ENCODE measurements at places on chromosomes 1 and 21. TPM values are rescaled to one million over a fixed set of nuclear protein-coding genes. Genes with fewer than 3 reads are reported as not detected.

The SZRD1 gene
- 89.9 TPM for total RNA-seq

The TNFRSF25 gene
- total RNA-seq, result 13.1 TPM

The CBR3 gene
- 33.7 TPM for total RNA-seq

The ZNF691 gene
- 3.9 TPM for total RNA-seq

The AKIRIN1 gene
- 28.7 TPM for total RNA-seq

The AMY1A gene
- total RNA-seq, result not detected

The LCE5A gene
- total RNA-seq, result not detected

The PRRX1 gene
- 2.9 TPM for total RNA-seq

The CD1B gene
- total RNA-seq, result not detected

The MEX3A gene
- 1.7 TPM for total RNA-seq

GRCh38 chr21:42446531-42446930 is 42.8 kb downstream of the UBASH3A start:
- ATAC-seq, result no peak

GRCh38 chr1:226687426-226687825 is 51.7 kb downstream of the ITPKB start:
- ATAC-seq, result no peak

GRCh38 chr21:43020771-43021170 is 46.4 kb downstream of the PKNOX1 start:
- no peak for ATAC-seq

DNA sequence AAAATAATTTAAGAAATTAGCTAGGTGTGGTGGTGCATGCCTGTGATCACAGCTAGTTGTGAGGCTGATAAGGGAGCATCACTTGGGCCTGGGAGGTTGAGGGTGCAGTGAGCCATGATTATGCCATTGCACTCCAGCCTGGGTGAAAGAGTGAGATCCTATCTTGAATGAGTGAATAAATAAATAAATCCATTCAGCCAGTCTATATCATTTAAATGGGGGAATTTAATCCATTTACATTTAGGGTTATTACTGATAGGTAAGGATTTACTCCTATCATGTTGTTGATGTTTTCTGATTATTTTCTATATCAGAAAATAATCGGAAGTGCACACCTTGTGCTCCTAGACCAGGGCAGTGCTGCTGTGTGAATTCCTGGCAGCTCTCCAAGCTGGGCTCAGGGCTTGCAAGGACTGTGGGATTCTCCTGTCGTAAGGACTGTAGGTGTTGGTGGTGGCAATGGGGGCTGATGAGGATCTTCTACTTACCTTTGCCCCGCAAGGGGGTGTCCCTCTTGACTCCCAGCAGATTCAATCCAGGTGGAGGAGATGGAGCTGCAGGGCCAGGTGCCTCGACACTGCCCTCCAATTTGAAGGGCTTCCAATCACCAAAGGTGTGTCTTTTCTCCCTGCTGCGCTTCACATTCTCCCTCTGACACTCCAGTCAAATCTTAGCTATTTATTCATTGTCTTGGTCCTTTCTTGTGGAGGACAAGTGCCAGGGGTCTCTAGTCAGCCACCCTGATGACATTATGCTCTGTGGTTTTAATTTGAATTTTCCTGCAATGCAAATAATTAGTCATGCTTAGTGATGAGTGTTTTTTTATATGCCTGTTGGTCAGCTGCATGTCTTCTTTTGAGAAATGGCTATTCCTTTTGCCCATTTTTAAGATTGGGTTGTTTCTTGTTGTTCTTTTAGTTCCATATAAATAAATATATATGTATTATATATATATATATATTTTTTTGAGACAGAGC is 14.1 kb upstream of the TRAPPC10 start:
- ATAC-seq, result no peak

- no peak for ATAC-seq
Measured at GRCh38 chr1:70405780-70406416, 5.2 kb upstream of the CTH start.

GRCh38 chr1:201361652-201362504 is 15.6 kb downstream of the TNNT2 start:
- peak; percentile 74 for ATAC-seq

DNA sequence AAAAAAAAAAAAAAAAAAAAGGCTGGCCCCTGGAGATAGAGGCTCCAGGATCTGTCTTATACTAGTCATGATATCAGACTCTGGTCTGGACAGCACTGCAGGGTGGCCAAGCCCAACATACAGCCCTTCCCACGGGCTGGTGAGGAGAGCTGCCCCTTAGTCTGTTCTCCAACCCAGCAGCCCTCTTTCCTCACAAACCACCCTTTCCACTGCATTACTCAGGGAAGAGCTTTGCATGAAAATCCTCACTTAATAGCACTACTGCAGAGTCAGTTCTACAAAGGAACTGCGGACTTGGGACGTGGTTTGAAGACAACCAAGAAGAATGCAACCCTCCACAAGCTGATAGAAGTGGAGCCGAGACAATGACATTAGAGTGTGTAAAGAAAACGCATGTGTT is 5.7 kb downstream of the BCAR3 start:
- ATAC-seq, result no peak

DNA sequence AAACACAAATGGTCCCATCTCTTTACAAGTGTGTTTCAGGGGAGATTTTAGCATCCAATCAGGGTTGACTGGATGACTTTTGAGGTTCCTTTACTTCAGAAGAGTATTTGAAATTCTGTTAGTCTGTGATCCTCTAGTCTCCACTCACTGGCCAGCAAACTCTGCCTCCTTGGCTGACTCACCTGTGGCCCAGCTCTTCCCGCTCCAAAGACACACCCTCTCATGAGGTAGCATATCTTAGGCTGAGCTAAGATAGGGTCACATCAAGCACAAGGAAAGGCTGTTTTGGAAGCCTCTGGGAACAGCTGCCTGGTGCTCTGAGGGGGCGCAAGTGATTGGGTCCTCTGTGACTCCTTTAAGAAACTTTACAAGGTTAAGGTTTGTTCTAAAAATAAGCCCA is 102.3 kb upstream of the FGGY start:
- ATAC-seq, result peak; percentile 70

GRCh38 chr1:211468595-211468994 is 23.4 kb downstream of the RD3 start:
- ATAC-seq, result peak; percentile 45

All from esophagus mucosa (tissue), 1 donor.